MM.1S (cell line): ENCODE measurements at places on chromosomes 6 and 20.
A peak's percentile ranks its signal among the peaks of the same experiment; 100 is the strongest.

DNA sequence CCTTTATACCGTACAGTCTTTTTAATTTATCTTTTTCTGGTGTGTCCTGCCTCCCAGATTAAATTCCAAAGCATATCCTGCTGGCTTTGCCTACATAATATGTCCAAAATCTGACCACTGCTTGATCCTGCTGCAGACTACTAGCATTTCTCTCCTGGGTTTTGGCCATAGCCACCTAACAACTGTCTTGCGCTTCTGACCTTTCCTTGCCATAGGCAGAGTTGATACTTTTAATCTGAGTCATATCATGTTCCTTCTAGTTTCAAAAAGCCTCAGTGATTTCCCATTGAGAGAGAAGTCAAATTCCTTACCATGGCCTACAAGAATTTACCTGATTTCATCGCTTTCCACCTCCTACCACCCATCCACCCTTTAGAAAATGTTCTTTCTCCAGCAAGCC, 104.8 kb downstream of the BCKDHB start:
- no peak for DNase-seq

DNA sequence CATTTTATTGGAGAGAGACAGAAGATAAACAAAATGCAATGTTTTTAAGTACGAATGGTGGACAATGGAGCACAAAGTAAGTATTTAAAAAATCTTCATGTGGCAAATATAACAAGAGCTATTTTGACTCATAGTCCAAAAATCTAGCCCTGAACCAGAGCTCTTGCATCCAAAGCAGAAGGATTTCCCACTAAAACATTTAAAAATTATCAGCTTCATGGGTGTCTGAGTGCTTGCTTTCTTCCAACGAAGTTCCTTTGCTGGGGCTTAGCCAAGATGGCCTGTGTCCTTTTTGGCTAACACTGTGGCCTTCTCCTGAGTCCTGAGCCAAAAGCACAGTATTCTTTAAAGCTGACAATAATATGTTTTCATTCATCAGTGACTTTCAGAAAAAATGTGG, 161.7 kb downstream of the RIMS1 start:
- DNase-seq, result no peak

DNA sequence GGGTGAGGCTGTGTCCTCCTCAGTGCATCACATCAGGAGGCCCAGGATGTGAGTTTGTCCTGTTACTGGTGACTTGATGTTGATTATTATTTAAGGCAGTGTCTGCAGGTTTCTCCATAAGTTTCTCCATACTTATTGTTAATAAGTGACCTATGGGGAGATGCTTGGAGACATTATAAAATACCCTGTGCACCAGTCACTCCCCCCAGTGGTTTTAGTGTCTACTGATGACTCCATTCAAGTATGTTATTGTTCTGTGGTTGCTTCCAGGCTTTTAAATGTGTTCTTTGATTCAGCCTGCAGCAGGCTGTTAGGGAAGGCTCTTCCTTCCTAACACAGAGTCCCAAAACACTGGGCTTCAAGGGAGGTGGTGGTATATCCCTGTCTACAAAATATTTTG, 14.6 kb upstream of the CST3 start:
- DNase-seq, result no peak

- no peak for DNase-seq
Measured at GRCh38 chr6:95383878-95384277, 193.5 kb upstream of the MANEA start.

GRCh38 chr20:9330151-9330550, 184.2 kb upstream of the LAMP5 start:
- no peak for DNase-seq

DNA sequence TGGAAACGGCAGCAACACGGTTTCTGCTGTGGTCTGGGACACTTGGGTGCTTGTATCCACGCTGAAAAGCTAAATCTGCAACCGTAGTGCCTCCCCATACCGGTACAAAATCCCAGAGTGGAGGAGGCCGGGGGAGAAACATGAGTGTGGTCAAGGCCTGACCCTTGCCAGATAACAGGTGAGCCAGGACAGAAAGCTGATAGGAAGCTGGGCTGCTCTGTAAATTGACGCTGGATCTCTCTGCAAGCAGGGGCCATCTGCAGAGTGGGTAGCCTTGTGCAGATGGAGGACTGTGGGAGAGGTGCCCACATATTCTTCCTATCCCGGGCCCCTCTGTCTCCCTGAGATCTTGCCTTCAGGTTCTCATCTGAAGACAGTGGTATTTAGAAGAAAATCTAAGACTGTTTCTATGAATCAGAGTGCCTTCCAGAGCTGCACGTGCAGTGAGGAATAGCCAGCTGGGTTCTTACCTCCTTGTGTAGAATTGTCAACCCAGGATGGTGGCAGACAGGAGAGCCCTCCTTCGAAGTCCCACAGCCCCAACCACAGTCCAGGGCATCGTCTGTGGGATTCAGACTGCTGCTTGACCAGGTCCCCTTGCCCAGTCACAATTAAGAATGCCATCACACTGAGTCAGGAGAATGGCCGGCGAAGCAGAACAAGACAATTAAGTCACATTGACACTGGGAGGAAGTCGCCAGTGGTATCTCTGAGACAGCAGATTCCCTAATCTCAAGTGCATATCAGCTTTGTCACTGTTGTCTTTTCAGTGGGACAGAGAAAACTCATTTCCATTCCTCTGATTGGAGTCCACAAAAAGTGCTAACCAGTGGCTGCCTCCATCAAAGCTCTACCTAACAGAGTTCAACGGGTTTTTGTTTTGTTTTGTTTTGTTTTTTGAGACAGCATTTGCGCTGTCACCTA, 100.0 kb upstream of the RIPOR2 start:
- DNase-seq, result no peak

DNA sequence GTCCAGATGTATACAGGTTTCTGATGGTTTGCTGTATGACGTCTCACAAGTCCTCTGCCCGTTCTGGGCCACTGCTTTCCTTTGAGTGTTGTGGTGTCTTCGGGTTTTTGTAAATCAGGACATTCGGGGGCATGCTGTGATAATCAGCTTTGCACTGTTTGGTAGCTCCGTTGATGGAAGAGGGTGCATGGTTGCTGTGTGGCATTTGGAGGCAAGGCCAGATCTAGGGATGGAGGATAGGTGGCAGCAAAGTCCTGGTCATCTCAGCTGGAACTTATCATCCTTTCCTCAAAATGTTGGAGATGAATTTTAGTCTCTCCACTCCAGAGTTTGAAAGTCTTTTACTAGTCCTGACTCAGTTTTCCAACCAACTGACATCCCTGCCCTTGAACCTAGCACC, 91.0 kb downstream of the SCP2D1 start:
- no peak for DNase-seq

DNA sequence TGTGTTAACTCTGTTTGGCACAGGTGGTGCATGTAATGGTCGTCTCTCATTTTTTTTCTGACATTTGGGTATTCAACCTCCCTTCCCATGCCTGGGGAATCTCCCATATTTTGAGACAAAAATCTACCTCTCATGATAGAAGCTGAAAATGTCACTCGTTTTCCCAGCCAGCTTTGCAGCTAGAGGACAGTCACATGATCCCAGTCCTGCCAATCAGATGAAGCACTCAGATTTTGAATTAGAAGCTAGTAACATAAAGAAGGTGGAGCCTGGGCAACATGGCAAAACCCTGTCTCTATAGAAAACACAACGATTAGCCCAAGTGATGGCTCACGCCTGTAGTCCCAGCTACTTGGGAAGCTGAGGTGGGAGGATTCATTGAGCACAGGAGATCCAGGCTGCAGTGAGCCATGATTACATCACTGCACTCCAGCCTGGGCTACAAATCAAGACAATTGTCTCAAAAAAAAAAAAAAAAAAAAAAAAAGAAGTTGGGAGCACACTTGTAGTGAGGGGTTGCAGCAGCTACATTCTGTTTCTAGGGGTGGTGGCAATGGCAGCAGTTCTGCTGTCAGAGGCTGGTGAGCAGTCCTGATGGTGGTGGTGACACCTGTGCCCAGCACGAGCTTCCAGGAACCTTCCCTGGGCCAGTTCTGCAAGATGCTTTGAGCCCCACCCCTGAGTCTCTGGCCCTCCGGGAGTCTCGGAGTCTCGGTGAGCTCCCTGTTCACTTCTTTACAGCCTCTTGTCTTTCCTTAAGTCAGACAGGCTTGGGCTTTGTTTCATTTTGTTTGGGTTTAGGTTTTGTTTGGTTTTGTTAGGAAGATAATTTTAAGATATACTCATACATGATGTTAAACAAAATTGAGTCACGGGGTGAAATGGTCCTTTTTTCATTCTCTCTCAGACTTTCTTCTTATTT, 94.1 kb upstream of the KCNG1 start:
- DNase-seq, result no peak

- peak; percentile 51 for DNase-seq
Measured at GRCh38 chr6:15475261-15475660, 187.6 kb downstream of the DTNBP1 start.

GRCh38 chr6:6884916-6885315, 222.8 kb upstream of the RREB1 start:
- DNase-seq, result no peak

GRCh38 chr20:13778827-13779226, 5.9 kb downstream of the ESF1 start:
- DNase-seq, result no peak

DNA sequence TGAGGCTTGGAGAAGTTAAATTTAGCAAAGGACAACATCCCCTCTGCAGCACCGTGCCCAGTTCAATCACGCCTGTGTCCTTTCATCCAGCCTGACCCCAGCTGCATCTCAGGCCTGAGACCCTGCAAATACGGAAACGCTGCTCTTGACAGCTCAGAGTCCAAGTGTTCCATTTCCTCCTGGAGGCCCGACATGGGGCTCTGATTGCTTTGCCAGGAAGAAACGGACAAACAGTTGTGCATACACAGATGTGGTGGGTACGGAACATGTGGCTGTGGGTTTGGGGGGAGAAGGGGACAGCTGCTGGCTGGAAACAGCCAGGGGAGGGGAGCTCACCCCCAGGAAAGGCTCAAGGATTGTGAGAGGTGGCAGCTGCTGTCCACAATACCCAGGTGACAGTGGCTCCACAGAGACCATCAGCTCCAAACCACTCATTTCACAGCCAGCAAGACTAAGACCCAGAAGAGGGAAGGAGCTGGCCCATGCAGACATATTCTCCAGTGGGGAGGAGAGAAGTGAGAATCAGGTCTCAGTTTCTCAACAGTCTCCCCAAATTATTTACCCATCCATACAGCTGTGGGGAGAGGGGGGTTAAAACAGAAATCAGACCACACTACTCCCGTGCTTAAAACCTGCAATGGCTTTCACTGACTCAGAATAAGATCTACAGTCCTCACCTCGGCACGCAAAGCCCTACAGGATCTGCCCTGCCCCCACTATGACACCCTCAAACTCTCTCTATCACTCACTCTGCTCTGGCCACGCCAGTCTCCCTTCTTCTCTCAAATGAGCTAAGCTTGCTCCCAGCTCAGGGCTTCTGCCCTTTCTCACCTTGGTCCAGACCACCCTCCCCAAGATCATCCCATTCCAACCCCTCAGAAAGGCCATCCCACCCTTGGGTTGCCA, 89.1 kb downstream of the PREX1 start:
- no peak for DNase-seq

- DNase-seq, result no peak
Measured at GRCh38 chr20:4544765-4545164, 176.9 kb upstream of the PRND start.

DNA sequence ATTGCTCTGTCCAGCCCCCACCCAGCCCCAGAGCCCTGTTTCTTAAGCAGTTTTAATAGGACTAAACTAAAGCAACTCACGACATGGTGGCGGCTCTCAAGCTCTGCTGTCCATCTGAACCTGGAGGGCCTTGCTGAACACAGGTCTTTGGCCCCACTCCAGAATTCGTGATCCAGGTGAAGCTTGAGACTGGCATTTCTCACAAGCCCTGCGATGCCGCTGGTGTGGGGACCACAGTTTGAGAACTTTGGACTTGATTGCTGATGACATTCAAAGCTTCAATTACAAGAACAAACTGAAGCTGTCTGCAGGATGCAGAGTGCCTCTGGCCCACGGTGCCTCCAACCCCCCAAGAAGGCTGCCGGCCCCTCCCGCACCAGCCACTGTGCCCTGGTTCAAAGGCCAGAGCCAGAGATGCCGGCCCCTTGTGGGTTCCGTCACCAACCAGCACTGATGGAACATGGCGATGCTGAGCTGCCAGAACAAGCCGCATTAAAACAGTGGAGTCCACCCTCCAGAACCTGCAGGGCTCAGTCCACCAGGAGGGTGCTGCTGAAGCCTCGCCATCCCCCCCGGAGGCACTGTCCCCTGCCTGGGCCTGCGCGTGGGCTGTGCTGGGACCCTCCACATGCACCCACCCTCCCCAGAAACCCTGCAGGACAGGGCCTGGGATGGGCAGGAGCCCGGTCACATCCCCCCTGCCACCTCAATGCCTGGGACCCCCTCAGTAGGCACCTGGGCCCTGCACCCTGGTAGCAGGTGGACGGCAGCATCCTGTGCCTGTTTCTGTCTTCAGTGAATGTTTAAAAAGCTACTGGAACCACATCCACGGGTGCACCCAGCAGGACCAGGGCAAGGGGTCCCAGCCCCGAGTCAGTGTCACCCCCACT, 101.1 kb downstream of the PSMB1 start:
- DNase-seq, result no peak

DNA sequence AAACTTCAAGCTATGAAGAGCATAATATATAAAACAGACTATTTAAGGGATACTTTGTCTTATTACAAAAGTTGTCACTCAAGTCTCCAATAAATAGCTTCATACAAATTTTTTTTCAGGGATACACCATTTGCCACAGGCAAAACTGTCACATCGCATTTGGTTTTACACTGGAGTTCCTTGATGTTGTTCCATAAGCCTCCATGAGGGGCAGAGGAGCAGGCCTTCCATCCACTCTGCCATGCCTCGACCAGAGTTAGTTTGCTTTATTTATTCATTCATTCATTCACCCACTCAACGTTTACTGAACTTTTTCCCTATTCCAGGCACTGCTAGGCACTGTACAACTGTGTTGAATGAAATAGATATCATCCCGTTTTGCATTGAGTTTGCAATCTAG, 246.6 kb downstream of the PHF3 start:
- no peak for DNase-seq

- DNase-seq, result no peak
Measured at GRCh38 chr20:64095455-64095854, 11.3 kb upstream of the LKAAEAR1 start.

- no peak for DNase-seq
Measured at GRCh38 chr6:124158024-124158423, 354.4 kb downstream of the NKAIN2 start.

GRCh38 chr6:44663860-44664634, 276.5 kb downstream of the CDC5L start:
- no peak for DNase-seq

DNA sequence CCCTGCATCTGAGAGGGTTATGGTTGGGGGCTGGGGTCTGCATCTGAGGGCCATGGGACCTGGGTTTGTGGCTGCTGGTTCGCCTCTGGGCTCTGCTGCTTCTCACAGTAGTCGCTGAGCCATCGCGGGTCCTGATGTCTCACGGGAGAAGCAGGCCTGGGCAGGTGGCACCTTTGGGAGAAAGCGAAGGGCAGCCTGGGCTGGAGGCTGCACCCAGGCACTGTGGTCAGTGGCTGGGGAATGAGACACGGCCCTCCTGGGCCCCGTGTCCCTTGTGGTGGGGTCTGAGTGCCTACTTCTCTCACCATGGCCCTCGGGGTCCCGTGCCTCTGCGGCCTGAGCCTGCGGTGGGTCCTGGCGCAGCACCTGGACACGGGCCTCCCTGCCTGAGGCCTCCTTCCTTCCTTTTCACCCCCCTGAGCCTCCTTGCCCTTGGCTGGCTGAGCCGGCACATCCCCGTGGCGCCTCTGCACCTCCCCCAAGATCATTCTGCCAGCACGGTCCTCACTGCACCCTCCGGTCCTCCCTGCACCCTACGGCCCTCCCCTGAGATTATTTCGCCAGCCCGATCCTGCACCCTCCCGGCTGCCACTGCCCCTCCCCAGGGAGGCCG, 206.0 kb downstream of the ERMARD start:
- no peak for DNase-seq
